Sigmoid colon (tissue), 7 donors: ENCODE measurements at places on chromosomes 4 and X.

- DNase-seq = no peak
- H3K27ac ChIP-seq = no peak overlapping the region
- no peaks in the 10 kb centered on the region for H3K4me1 ChIP-seq
- no peaks in the 10 kb centered on the region for H3K36me3 ChIP-seq
Measured at GRCh38 chr4:147924604-147925412, 192.9 kb downstream of the ARHGAP10 start.

GRCh38 chrX:150038315-150038714 is 100.0 kb upstream of the EOLA2 start:
- no peaks in the 10 kb centered on the region for H3K36me3 ChIP-seq
- no peak overlapping the region for H3K4me3 ChIP-seq
- no peaks in the 10 kb centered on the region for H3K4me1 ChIP-seq
- H3K27me3 ChIP-seq = no peaks in the 10 kb centered on the region

DNA sequence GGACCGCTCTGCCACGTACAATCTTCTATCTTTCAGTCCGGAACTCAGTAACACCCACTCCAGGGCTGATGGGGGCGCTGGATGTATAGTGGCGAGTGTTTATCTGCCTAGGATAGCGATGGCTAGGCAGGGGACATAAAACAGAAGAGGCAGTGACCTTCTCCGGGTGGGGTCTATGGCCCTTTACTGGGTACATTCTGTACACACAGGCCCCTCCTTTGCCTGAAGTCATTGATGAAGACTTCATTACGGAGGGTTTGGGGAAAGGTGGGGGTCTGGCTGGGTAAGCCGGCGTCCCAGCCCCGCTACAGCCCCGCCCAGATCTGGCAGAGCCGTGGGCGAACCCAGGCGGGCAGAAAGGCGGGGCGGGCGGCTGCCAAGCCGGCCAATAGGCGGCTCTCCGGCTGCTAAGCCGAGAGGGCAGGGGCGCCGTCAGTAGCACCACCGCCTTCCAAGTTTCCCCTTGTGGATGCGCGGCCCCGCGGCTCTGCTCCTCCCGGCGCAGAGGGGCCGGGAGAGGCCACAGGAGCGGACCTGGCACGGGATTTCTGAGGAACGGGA is at the start of gene CHST7:
Gene CHST7 (plus strand): TSS at position 435 of the 561 bp plus-strand sequence. CDS start 167 bp downstream, outside the sequence.
- no peaks in the 10 kb centered on the region for H3K4me1 ChIP-seq
- DNase-seq = peak; percentile 76

DNA sequence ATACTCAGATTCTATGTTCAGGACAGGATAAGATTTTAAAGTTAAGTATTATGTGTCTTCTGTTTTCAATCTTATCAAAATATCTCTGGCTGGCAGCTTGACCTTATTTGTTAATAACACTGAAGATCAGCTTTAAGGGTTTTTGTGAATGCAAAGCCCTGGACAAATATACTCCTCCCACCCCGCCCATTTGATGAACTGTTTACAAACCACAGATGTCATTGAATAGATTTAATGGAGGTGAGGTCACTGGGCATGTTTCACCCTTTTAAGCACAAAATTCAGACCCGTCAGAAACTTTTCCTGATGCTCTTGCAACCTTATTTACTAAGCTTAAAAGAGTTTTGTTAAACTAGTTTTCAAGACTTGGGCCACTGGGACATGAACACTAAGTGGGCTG is 10.1 kb upstream of the CXCL8 start:
- H3K27ac ChIP-seq = no peak overlapping the region
- DNase-seq = no peak
- no peaks in the 10 kb centered on the region for H3K36me3 ChIP-seq
- no peaks in the 10 kb centered on the region for H3K27me3 ChIP-seq
- H3K4me1 ChIP-seq = no peaks in the 10 kb centered on the region

GRCh38 chr4:168411318-168412150 is 68.8 kb downstream of the DDX60L start:
- H3K4me1 ChIP-seq = peaks cover 21% of the 10 kb centered on the region
- H3K27me3 ChIP-seq = no peaks in the 10 kb centered on the region
- no peak overlapping the region for H3K4me3 ChIP-seq
- no peak overlapping the region for H3K27ac ChIP-seq
- DNase-seq = no peak
